Osteocyte (in vitro differentiated cells): ENCODE measurements at places on chromosomes 3 and 15. TPM values are rescaled to one million over a fixed set of nuclear protein-coding genes. Genes with fewer than 3 reads are reported as not detected.

- peak overlapping the region; percentile 84 for H3K4me3 ChIP-seq
- H3K4me1 ChIP-seq, result peaks cover 19% of the 10 kb centered on the region
- no peak overlapping the region for H3K27ac ChIP-seq
- peaks cover 52% of the 10 kb centered on the region for H3K27me3 ChIP-seq
Measured at GRCh38 chr3:141659821-141660613, 78.1 kb upstream of the RNF7 start.

DNA sequence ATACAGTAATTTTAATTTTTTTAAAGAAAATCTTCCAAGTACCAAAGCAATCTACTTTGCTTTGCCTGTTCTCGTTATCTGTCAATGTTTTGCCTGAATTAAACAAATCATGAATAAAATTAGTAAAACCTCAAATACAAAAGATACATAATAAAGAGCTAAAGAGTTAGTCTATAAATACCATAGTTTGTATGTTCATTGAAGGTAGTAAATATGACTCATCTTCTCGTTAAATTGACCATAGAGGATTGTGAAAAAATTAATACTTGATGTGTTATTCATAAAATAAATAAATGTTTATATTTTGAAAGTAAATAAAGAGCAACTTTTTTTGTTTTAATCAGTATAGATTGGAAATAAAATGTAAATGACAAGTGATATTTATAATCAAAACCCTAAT is 246.5 kb upstream of the PLSCR5 start:
- no peaks in the 10 kb centered on the region for H3K36me3 ChIP-seq
- no peaks in the 10 kb centered on the region for H3K27me3 ChIP-seq
- H3K27ac ChIP-seq, result no peak overlapping the region
- H3K4me3 ChIP-seq, result no peak overlapping the region
- no peak for DNase-seq

- H3K27me3 ChIP-seq, result no peaks in the 10 kb centered on the region
- peaks cover 11% of the 10 kb centered on the region for H3K36me3 ChIP-seq
- no peak overlapping the region for H3K4me3 ChIP-seq
- no peak for DNase-seq
Measured at GRCh38 chr15:70947351-70948335, 55.0 kb downstream of the LRRC49 start.

DNA sequence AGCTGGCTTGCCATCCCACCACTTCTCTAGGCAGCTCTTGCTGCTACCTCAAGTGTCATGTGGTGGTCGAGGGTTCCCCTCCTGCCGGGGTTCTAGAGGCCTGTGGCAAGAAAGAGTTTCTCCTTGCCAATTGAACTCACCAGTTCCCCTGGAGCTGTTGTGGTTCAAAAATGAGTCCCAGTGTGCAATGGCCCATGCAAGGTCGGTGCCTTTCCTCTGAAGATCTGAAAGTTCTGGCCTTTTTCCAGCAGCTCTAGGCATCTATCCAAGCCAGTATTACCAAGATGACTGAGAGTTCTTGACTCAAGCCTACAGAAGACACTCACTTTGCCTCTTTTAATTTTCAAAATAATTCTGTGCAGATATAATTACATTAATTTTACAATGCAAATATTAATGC is 163.6 kb downstream of the KCNMB2 start:
- peaks cover 5% of the 10 kb centered on the region for H3K36me3 ChIP-seq
- no peak for DNase-seq
- H3K27ac ChIP-seq, result no peak overlapping the region
- peaks cover 8% of the 10 kb centered on the region for H3K27me3 ChIP-seq

- peaks cover 7% of the 10 kb centered on the region for H3K36me3 ChIP-seq
- no peak for DNase-seq
- no peaks in the 10 kb centered on the region for H3K27me3 ChIP-seq
- no peak overlapping the region for H3K4me3 ChIP-seq
- H3K4me1 ChIP-seq, result no peaks in the 10 kb centered on the region
- H3K27ac ChIP-seq, result no peak overlapping the region
Measured at GRCh38 chr15:29087521-29088285, 181.9 kb downstream of the NSMCE3 start.

The ELP6 gene
- 40.3 and 44.1 TPM in 2 replicates for total RNA-seq

DNA sequence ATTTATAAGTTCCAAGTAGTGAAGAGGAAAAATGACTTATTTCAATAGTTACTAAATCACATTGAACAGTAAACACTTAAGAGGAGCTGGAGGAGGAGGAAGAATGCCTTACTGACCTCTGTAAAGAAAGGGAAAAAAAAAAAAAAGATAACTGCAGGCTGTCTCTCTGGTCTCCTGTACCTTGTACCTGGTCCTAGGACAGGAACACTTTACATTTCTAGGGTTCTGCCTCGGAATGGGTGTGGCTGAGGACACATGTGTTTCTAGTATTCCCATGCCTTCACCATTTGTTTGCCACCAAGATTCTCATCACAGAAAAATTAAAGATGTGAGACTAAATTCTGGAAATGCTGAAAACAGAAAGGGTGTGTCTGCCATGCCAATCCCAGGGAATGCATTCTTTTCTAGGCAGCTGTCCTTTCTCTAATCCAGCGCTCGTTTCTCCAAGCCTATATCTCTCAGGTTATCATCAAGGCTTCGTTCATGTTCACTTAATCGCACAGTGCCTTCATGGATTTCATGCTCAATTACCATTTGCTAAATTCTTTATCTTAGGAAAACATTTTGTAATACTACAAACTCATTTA is 1208.3 kb downstream of the OTOL1 start:
- no peaks in the 10 kb centered on the region for H3K36me3 ChIP-seq
- no peak overlapping the region for H3K27ac ChIP-seq
- no peaks in the 10 kb centered on the region for H3K4me1 ChIP-seq

The KPNA1 gene
- total RNA-seq, result 71.5 and 73.4 TPM in 2 replicates

DNA sequence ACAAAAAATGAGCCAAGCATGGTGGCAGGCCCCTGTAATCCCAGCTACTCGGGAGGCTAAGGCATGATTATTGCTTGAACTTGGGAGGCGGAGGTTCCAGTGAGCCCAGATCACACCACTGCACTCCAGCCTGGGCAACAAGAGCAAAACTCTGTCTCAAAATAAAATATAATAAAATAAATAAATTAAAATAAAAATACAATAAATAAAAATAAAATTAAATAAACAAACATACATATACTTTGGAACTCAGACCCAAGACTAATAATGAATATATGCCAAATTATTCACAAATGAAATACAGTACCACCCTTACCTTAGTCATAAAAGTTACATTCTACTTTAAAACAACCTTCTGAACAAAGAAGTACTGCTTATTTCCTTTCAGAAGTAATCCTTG is 81.8 kb downstream of the SCAPER start:
- peaks cover 9% of the 10 kb centered on the region for H3K36me3 ChIP-seq
- H3K27ac ChIP-seq, result no peak overlapping the region
- no peak overlapping the region for H3K4me3 ChIP-seq

The DPPA4 gene
- total RNA-seq, result 0.75 and 1.8 TPM in 2 replicates

- no peak within 1 kb of the TSS for H3K27ac ChIP-seq
- H3K27me3 ChIP-seq, result no peaks in the 10 kb centered on the region
- no peak within 1 kb of the TSS for H3K4me3 ChIP-seq
Measured at GRCh38 chr15:68204776-68205557, at the start of gene CALML4. TSS of gene CALML4 (minus strand) at chr15:68205332. CDS start at chr15:68205247, 85 bp downstream.

DNA sequence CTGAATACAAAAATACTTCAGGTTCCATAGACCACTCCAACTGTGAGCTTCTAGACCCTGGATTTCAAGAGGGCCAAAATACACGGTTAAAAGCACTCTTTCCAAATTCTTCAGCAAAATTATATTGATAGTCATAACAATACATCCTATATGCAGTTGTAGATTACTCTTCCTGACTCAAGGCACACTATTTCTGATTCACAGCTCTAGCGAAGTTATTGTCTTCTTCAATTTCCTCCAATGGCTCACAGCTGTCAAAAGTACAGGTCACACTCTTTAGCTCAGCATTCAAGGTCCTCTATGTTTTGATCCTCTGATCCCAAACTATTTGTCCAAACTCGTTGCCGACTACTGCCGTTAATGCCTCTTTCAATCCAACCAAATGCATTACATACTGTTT is 13.5 kb upstream of the CCDC80 start:
- H3K27ac ChIP-seq, result peak overlapping the region; percentile 95
- H3K27me3 ChIP-seq, result no peaks in the 10 kb centered on the region
- no peak for DNase-seq
- peaks cover 59% of the 10 kb centered on the region for H3K4me1 ChIP-seq

GRCh38 chr3:101383156-101383575 is 62.8 kb upstream of the IMPG2 start:
- H3K36me3 ChIP-seq, result peaks cover 13% of the 10 kb centered on the region
- H3K27ac ChIP-seq, result no peak overlapping the region
- no peak for DNase-seq
- H3K4me3 ChIP-seq, result no peak overlapping the region

DNA sequence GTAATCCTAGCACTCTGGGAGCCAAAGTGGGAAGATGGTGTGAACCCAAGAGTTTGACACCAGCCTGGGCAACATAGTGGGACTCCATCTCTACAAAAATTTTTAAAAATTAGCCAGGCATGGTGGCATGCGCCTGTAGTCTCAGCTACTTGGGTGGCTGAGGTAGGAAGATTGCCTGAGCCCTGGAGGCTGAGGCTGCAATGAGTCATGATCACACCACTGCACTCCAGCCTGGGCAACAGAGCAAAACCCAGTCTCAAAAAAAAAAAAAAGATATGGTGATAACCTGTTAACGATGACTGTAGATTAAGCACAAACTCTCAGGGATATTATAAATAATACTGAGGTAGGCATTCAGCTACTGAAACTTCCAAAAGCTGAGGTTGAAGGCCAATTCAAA is 107.5 kb downstream of the SLC49A4 start:
- peaks cover 48% of the 10 kb centered on the region for H3K27me3 ChIP-seq
- H3K4me1 ChIP-seq, result no peaks in the 10 kb centered on the region
- H3K4me3 ChIP-seq, result no peak overlapping the region
- peaks cover 3% of the 10 kb centered on the region for H3K36me3 ChIP-seq
- no peak overlapping the region for H3K27ac ChIP-seq

DNA sequence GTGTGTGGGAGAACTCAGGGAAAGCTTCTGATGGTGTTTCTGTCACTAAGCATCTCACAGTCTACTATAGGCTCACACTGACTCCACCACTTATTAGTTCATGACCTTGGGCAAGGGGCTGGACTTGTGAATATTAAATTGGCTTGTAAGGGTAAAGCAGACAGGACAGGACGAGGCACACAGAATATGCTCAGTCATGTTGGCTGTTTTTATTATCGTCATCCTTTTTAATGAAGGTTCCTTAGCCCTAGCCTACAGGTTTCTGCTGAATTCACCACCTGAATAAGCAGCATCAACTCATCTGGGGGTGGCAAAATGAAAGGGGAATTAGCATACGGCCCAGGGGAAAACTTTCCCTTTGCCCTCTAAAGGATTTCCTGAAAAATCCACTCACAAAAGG is 39.6 kb upstream of the LIPC start:
- H3K4me1 ChIP-seq, result peaks cover 19% of the 10 kb centered on the region
- no peak for DNase-seq
- H3K27me3 ChIP-seq, result peaks cover 15% of the 10 kb centered on the region
- no peak overlapping the region for H3K4me3 ChIP-seq
- H3K27ac ChIP-seq, result no peak overlapping the region

DNA sequence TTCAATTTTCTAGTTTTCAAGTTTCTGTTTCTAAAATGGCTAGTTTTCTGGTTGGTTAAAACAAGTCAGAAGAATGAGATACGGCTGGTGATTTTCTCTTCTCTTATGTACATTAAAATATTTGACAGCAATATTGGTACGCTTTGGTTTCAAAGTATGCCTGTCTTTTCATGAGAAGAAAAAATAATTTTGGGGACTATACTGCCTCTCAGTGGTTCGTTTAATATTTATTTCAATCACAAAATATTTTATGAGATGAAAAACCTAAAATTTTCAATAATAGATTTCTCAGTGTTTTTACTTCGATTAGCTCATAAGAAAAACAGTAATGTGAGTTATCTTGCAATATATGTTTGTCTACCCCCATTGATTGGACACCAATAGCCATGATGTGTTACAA is 72.8 kb upstream of the AADACL2 start:
- no peak for DNase-seq
- no peaks in the 10 kb centered on the region for H3K4me1 ChIP-seq
- H3K27ac ChIP-seq, result no peak overlapping the region
- H3K27me3 ChIP-seq, result no peaks in the 10 kb centered on the region
- H3K4me3 ChIP-seq, result no peak overlapping the region
